ENCODE measurements at places on chromosomes 2 and 18.

DNA sequence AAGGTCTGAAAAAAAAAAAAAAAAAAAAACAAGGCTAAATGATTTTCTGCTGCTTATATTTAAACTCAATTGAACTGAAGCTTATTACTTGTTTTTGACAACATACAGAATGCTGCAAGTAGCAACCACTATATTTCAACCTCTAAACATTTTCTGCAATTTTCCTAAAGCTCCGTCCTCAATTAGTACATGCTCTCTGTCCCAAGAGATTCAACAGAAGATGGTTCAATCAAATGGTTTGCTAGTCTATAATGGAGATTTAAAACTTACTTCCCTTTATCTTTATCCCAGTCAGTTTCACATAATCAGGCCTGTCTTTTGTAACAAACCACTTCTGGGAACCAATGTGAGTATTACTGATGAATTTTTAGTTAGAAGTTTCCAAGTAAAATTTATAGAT is 485.1 kb upstream of the CDH7 start:
- DNase-seq = no peak

DNA sequence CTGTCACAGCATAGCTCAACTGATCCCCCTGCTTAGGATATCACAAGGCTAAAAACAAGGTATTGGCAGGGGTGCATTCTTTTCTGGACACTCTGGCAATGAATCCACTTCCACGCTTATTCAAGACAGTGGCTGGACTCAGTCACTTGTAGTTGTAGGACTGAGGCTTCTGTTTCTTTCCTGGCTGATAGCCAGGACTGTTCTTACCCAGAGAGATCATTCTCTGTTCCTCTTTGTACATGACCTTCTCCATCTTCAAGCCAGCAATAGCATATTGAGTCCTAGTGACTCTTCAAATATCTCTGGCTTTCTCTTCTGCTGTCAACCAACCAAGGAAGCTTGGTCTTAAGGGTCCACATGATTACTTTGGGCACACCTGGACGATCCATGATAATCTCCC is 241.3 kb downstream of the RBM43 start:
- no peak for DNase-seq

GRCh38 chr2:173401716-173402326 is 47.1 kb downstream of the CDCA7 start:
- no peak for DNase-seq

DNA sequence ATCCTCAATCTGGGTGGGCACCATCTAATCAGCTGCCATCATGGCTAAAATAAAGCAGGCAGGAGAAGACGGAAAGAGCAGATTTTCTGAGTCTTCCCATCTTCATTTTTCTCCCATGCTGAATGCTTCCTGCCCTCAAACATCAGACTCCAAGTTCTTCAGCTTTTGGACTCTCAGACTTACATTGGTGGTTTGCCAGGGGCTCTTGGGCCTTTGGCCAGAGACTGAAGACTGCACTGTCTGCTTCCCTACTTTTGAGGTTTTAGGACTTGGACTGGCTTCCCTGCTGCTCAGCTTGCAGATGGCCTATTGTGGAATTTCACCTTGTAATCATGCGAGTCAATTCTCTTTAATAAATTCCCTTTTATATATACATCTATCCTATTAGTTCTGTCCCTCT is 36.6 kb downstream of the DIPK1C start:
- no peak for DNase-seq

- DNase-seq = no peak
These were observed 240.3 kb downstream of the CDH7 start for GRCh38 chr18:65990944-65991708.

GRCh38 chr2:119694470-119694844 is 15.5 kb downstream of the TMEM177 start:
- no peak for DNase-seq

DNA sequence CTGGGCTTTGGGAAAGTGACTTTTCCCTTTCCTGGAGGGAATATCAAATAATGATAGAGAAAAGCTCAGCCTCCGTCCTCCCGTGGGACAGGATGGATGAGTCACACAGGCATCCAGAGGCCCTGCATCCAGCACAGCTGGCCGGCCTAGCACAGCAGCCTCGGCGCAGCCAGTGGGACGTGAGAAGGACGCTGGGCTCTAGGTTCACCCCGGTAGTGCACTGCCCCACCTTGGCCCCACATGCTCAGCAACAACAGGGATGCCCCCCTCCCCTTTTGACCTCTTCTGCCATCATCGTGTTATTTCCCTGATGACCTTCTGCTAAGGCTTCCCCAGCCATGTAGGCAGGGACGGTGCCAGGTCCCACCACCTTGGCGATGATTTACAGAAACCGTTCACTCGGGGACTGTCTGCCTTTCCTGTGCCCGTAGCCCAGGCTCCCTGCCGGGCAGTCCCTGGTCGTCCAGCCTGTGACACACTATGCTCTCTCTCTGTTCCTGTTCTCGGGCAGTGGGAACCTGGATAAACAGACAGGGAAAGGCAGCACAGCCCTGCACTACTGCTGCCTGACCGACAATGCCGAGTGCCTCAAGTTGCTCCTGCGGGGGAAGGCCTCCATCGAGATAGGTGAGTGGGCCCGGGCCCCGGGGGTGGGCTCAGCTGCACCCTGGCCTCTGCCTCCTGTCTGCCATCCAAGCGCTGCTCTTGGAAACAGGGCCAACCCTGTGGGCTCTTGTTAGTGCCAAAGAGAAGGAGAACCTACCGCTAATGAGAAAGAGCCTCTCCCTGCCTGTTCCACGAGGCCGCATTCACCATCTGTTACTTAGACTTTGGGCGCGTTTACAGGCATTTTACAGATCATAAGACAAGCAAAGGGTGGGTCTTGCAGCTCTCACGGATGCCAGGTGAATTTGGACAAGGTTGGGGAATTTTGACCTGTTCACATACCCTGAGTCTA is 44.6 kb downstream of the ITGB1BP1 start:
- DNase-seq = no peak

GRCh38 chr2:55156984-55157383 is 75.1 kb downstream of the CLHC1 start:
- DNase-seq = no peak

GRCh38 chr2:16073471-16073870 is 133.1 kb downstream of the MYCN start:
- no peak for DNase-seq

DNA sequence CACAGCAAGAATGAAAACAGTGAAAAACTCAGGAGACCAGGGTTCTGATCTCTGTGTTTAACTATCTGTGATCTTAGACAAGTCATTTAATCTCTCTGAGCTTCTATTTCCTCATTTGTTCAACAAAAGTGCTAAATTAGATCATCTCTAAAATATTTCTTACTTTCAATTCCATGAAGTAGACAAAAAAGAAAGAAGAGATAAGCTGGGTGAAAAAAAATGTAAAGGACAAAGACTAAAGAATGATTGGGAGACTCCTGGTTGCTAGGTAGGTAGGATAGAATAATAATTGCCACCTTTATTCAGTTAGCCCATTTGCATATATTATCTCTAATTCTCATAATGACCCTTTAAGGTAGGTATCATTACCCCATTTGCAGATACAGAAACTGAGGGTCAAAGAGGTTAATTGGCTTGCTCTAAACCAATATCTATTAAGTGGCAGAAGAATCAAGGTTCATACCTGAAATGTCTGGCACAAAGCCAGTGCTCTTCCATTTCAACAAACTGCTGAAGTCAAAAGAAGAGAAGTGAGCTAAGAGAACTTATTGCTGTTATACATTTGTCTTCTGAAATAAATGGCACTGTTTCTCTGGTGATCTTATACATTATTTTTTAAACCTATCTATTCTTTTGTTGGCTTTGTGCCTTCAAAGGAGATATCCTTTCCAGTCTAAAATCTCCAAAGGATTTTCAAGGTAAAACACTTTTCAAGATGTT is 141.7 kb downstream of the OTX1 start:
- DNase-seq = no peak

DNA sequence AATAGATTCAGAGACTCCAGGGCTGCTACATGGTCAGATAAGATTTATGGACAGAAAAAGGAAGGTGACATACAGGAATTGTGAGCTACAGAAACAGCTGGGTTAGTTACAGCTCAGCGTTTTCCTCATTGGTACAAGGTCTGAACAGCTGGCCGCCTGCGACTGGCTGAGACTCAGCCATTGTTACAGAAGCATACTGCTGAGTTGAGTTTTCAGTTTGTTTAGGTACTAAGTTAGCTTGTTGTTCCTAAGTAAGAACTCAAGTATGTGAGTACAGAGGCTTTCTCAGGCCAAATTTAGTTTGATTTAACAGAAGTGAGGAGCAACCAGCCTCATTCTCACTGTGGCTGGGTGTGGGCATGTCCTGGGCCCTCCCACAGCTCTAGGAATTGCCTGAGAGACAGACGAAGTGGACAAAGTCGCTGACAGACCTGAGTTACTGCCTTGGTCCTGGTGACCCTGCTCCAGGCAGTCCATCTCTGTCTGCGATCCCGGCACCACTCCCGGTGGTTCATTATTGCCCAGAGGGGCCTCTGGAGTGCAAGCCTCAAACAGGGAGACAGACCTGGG is 27.8 kb upstream of the RHOB start:
- no peak for DNase-seq

GRCh38 chr18:60246606-60247005 is 126.0 kb downstream of the MC4R start:
- DNase-seq = no peak

GRCh38 chr2:69703189-69703588 is 38.7 kb upstream of the ANXA4 start:
- DNase-seq = no peak

DNA sequence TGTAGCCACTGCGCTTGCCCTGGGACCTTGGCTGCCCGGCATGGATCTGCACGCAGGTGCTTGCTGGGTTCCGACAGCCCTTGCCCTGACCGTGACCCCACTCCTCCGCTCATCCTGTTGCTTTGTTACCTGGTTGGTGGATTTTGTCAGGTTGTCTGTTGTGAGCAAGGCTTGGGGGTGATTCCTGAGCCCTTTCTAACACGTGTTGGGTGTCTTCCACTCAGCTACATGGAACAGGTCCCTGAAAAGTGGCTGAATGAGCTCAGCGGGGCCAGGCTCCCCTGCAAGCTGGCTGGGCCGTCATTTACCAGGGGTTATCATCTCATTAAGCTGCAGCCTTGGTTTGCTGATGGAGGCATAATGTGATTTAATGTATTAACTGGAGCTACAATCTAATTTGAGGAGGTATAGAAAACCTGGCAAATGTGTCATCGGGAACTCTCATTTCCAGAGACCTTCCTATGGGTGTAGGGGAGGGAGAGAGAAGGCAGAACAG is 24.6 kb downstream of the RAMP1 start:
- DNase-seq = no peak

GRCh38 chr2:85992611-85993010 is 103.8 kb upstream of the ST3GAL5 start:
- no peak for DNase-seq

- no peak for DNase-seq
These were observed 207.6 kb downstream of the AGAP1 start for GRCh38 chr2:235701206-235701981.

GRCh38 chr18:74604361-74604760 is 6.7 kb downstream of the ZNF407 start:
- no peak for DNase-seq

DNA sequence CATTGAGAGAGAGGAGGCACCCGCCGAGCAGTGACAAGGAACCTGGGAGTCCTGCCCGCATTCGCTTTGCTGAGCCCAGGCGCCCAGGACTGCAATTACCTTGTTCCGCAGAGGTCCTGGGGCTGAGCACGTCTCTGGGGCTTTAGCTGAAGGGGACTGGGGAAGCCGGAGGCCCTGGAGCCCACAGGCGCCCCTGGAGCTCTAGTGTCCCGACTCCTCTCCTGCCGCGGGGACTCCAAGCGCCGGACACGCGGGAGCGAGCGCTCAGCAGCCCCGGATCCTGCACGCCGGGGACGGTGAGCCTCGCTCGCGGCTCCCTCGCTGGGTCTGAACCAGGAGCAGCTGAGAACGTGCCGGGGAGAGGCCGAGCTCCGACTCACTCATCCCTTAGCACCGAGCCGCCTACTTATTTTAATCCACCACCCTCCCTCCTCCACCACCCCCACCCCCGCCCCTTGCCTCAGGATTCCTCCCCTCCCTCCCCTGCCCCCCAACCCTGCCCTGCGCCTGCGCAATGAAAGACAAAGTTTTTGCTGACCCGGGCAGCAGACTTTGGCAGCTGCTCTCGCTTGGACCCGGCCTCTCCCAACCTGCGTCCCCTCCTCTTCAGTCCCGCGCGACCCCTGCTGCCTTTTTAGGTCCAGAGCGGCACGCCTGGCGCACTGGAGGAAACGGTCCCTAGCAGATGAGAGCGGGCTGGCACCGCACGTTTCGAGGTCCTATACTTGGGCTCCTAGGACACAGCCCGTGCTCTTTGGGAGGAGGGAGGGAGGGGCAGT is at the start of gene OSR1:
Gene OSR1 (minus strand): TSS at position 382 of the 779 bp plus-strand sequence. CDS start 4,818 bp downstream, outside the sequence.
- peak; percentile 7 for DNase-seq

DNA sequence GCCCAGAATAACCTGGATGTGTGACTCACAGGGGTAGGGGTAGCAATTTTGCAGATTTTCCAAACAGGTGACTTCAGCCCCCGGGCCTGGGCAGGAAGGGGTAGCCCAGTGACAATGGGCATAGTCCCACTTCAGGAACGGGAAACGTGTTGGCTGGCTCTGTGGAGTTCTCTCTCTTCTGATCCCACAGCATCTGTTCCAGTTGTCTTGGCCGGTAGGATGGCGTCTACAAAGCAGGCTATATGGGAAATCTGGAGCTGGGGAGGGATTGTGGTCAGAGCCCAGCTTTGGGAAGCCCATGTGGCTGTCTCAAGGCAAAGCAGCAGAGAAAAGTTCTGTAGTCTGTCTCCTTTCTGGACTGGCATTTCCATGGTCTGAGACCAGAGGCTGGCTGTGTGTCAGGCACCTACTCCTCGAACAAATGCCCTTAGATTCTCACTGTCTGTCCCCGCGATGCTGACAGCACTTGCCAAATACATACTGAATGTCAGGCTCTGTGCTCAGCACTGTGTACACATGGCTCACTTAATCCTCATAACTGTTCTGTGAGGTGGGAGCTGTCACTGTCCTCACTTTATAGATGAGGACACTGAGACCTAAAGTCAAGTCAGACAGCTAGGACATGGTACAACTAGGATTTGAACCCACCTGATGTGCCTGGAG is 17.9 kb upstream of the TMEM214 start:
- no peak for DNase-seq

DNA sequence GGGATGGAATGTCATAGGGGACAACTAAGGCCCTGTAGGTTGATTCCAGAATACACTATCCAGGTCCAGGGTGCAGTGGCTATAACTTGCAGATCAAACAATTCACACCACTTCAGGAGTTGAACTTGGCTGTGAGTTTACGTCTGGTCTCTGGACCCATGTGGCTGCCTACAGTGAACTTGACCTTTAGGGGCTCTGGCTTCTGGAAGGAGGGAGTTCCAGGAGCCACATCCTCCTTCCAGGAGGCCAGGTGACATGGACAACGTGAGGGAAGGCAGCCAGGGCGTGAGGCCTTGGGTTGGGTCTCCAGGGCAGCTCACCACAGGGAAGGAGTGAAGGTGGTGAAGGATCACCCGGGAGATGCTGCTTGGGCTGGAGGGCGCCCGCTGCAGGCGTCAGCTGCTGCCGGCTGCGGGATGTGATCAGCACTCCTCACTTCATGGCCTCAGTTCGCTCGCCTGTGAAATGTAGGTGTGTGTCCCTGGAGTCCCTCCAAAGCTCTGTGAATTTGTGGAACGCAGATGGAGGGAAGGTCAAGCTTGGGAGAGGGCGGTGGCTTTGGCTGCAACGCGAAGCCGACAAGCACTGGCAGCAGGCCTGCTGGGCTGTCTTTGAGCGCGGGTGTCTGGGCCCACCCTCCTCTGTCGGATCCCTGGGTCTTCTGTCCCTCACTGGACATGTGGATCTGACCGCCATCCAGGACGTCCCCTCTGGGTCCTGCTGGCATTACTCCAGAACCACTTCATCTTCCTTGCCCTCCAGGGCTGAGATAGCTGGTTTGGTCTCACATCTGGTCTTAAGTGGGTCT is 146.5 kb downstream of the GLI2 start:
- no peak for DNase-seq

GRCh38 chr18:9808295-9809241 is 77.2 kb upstream of the TXNDC2 start:
- DNase-seq = no peak
